ENCODE measurements at places on chromosomes 3 and 15.

DNA sequence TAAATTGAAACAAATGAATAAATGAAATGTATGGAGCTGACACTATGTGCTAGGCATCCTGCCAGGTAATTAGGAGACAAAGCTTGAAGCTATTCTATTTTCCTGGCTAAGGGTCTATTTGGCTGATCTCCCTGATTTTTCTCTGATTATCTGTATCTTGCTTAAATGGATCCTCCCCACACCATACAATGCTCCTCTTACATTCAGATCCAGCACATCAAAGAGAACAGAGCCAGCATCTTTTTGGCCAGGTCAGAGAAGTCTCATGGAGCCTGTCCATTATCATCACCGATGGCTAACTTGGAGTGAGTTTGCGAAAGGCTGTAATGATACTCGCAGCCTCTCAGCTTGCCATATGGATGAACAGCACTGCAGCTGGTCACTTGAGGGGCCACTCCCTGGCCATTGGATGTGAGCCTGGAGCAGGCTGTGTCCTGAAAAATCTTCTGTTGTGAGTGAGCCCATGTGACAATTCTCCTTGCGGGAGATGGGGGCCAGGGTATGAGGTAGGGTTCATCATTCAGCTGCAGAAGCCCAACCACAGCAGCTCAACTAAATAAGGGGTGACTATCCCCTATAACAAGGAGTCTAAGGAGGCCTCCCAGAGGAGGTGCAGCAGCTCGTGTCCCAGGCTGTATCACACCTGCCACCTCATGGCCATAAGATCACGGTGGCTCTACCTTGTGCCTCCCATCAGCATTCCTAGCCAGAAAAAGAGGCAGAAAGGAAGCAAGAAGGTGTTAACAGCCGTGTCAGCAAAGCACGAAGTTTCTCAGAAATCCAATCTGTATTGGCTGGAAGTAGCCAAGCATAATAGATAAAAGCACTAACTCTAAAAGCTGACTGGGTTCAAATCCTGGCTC lies 69.3 kb upstream of the ST8SIA2 start:
- DNase-seq, result no peak

DNA sequence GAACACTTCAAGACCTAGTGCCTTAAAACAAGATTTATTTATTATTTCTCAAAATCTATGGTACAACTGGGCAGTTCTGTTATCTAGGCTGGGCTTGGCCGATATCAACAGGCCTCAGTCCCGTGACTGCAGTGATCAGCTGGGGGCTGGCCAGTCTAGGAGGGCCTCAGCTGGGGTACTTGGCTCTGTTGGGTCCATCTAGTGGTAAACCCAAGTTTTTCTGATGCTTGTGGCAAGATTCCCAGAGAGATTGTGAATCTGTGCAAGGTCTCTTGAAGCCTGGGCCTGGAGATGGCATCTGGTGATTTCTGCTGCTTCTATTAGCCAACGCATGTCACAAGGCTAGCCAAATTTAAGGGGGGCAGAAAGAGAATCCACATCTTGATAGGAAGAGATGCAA lies 482.4 kb upstream of the SGO1 start:
- no peak for DNase-seq

GRCh38 chr15:76930831-76931396 lies 635 bp upstream of the RCN2 start:
- no peak for DNase-seq

DNA sequence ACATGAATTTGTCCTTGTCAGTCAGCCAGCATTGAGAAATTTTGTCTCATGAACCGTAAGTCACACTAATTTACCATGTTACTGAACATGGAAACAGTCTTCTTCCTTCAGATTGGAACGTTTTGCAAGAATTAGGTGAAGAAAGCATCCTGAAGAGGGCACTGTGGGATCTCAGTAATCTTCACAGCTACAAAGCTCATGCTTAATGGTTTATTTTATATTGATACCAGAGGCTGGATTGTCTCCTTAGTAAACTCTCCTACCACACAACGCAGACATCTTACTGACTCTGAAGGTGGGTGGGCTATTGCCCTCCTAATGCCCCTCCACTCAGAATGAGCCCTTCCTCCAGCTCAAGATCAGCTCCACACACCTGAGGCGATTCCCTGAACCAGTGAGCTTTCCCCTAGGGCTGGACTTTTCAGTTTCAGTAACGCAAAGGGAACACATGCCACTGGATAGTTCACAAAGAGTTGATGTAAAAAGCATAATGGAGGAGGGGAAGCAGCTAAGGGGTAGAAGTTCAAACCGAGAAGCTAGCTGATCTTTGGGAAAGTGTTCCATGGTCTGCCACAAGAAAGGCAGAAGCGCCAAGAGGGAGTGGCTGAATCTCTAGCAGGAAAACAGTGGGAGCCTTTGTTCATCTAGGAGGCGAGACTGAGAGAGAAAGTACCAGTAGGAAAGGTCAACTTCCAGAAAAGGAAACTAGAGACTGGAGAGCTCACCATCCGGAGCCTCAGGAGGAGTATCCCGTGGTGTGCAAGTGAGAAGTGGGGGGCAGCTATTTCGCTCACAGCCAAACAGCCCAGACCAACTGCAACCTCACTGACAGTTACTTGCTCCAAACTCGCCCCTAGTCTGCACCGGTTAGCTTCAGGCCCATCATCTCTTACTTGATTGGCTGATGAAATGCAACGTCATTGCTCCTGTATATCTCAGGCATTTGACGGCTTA lies at the start of gene SLC9C1:
Gene SLC9C1, minus strand, starts transcription at position 849 of the 954 bp plus-strand sequence. CDS start 7,425 bp downstream, outside the sequence.
- DNase-seq, result peak; percentile 74

DNA sequence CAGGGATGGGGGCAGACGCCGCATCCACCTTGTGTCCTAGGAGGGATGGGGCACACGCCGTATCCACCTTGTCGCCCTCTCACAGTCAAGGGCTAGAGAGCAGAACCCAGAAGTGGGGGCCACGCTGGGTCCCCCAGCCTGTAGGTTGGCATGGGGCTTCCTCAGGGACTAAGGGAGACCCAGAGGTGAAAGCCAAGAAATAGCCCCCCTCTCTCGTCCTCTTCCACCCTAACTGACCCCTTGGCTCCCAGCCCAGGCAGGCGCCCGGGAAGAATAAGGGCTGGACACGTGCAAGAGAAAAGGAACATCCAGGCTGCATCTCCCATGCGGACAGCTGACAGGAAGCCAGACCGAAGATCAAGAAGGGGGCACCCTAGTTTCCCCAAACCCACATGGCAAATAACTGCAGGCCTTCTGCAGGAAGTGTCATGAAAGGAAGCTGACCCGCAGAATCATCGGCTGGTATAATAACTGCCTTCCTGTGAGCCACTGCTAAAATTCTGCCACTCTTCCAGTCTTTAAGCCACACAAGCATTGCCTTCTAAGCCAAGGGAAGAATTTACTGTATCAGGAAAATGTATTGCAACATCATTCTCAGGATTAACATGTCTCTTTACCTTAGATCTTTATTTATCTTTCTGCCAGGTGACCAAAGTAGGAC lies 38.5 kb upstream of the TFRC start:
- DNase-seq, result peak; percentile 34

DNA sequence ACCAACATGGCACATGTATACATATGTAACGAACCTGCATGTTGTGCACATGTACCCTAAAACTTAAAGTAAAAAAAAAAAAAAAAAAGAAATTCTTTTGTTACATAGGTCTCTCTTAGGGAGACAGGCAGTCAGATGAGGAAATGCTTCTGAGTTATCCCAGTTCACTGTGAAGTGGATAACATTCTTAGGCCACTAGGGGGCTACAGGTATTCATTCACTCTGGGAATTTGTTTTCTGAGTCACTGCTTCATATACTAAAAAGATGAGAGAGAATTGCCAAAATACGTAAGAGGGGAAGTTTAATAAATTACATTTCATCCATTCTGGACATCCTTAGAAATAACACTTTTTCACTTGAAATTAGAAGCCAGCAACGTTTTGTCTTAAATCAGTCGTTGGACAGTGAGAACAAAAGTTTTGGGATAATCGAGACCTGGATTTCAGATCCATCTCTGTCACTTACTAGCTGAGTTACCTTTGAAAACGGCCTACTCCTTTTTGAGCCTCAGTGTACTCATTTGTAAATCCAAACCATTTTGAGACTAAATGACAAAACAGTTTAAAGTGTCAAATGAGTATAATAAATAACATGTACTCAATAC lies 738.4 kb upstream of the ALCAM start:
- no peak for DNase-seq

- no peak for DNase-seq
Observed at GRCh38 chr15:84752195-84752594, 3.8 kb downstream of the ZNF592 start.

GRCh38 chr3:136305879-136306278 lies 55.7 kb downstream of the PCCB start:
- DNase-seq, result peak; percentile 22

DNA sequence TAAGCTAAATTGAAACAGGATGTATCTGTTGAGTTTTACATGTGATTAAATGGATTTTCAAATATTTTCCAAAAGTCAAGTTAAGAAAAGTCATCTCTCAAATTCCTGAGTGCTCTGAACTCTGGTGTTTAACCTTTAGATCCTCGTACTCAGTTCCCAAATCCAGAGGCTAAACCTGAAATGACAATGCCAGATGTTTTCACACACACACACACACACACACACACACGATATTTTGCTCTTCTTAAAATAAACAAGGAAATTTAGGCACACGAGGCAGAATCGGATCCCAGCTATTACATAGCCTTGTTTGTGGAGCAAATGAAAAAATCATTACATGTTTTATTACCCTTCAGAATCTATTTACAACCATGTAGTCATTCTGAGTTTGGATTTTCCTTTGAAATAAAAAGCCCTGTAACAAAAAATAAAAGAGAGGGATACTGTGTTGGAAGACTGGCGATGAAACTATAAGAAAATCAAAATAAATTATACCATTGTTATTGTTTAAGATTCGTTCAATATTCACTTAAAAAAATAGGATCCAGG lies 20.6 kb upstream of the UBE2E1 start:
- no peak for DNase-seq

DNA sequence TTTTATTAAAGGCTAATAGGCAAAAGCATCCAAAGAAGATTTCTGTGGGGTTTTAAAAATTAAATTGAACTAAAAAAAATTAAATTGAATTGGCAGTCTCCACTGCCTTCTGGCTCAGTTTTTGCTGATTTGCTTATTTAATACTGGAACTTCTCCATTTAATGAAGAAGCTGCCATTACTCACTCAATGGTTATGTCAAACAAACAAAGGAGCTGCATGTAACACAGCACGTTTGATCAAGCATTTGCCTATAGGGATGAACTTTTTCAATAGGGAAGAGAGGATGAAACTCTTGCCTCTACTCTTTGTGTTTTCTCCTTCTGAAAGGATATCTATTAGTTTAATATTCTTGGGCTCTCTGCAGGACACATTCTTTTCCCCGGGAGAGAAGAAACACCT lies 4.8 kb upstream of the HCLS1 start:
- no peak for DNase-seq

- DNase-seq, result no peak
Observed at GRCh38 chr3:97177242-97177641, 362.8 kb downstream of the EPHA6 start.

GRCh38 chr15:93983526-93983925 lies 247.8 kb upstream of the MCTP2 start:
- no peak for DNase-seq

DNA sequence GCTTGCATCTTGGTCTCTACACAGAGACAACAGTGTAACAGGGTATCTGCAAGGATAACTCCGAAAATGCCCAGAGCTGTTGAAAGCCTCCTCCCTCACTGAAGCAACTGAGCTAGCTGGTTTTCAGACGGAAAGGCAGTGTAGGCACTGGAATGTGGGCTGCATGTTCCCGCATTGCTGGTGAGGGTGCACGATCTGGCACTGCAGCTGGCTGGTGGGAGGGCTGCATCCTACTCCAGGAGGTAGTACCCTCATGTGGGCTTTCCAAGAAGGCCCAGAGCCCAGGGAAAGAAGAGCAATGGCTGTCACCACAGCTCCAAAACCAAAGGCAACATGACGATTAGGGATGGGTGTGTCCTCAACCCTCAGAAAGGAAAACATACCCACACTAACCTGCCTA lies 28.7 kb upstream of the RPS17 start:
- no peak for DNase-seq

DNA sequence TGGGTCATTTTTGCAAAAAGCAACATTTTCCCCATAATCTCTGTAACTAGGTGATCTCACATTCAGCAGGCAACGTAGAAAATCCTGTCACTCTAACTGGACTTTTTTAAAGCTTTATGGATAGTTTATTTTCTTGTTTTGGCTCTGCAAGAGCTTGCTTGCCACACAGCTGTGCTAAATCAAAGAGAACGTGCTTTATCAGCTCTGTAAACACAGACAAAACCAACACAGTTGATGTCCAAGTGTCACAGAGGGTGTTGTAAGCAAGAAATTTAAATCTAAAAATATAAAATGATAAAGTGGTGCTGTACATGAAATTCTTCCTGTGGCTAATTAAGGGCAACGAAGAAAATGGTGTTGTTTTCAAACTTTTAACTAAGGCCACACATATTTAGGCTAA lies 97.5 kb upstream of the STAC start:
- no peak for DNase-seq
